NCI-H1105 (cell line): ENCODE measurements at places on chromosomes 16 and 17.

- no peak for DNase-seq
Observed at GRCh38 chr16:55824473-55825000, 8.4 kb downstream of the CES1 start.

- no peak for DNase-seq
Observed at GRCh38 chr16:67606632-67607031, 38.3 kb upstream of the CARMIL2 start.

GRCh38 chr16:87328846-87329245 is 11.7 kb upstream of the C16orf95 start:
- no peak for DNase-seq

- no peak for DNase-seq
Observed at GRCh38 chr17:47713980-47714700, 18.9 kb upstream of the TBX21 start.

DNA sequence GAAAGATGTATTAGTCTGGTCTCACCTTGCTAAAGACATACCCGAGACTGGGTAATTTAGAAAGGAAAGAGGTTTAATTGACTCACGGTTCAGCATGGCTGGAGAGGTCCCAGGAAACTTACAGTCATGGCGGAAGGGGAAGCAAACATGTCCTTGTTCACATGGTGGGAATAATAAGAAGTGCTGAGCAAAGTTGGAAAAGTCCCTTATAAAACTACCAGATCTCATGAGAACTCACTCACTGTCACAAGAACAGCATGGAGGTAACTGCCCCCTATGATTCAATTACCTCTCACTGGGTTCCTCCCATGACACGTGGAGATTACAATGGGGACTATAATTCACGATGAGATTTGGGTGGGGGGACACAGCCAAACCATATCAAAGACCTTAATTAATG is 53.3 kb downstream of the BCL7C start:
- DNase-seq = no peak

DNA sequence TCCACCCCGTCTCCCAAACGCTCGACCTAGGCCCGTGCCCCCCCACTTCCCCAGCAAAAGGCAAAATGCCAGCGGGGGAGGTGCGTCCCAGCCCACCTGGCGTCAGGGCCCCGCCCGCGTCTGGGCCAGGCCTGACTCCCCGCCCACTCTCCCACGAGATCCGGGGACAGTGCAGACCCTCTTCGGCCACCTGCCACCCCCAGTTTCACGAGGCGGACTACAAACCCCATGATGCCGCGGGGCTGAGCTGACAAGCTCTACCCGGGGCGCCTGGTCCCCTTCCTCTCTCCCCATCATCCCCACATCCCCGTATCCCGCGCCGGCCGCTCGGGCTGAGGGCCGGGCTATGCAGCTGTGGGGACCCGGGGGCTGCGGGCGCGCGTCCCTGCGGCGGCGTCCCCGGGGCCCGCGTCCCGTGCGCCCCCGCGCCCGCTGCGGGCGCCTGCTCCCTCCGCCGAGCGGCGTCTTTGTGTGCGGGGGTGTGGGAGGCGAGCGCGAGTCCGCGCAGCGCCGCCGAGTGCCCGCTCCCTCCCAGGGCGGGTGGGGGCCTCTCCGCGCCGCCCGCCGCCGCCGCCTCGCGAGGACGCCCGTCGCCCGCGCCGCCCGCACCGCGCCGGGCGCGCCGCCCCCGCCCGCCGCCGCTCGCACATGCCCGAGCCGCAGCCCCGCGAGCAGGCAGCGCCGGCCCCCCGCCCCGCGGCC is at the start of gene ANKRD13B:
ANKRD13B (plus strand) TSS at position 283 of the 702 bp plus-strand sequence. CDS start 490 bp downstream, outside the sequence.
- peak; percentile 77 for DNase-seq

GRCh38 chr17:76271669-76272540 is 6.8 kb downstream of the UBALD2 start:
- DNase-seq = no peak

- no peak for DNase-seq
Observed at GRCh38 chr17:33858682-33859081, 396.4 kb upstream of the CCL2 start.

- no peak for DNase-seq
Observed at GRCh38 chr16:88459366-88460073, 6.4 kb downstream of the ZFPM1 start.

- DNase-seq = no peak
Observed at GRCh38 chr17:42456223-42457106, 2.2 kb upstream of the ATP6V0A1 start.

DNA sequence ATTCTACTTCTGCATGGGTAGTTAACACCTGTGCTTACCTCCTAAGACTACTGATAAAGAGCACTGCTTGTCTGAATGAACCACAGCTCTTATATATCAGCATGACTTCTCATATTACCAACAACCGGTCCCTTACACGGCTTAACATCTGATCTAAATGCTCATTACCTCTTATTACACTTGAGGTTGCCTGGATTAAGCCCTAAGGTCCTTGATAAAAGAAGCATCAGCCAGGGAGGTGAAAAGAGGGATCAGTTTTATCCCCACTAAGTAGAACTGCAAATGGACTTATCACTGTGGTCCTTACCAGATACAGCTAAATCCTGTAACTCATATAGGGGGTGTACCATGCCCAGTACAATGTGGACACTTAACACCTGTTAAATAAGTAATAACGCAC is 8.2 kb upstream of the RSKR start:
- no peak for DNase-seq

GRCh38 chr16:11396241-11397048 is 51.2 kb downstream of the RMI2 start:
- peak; percentile 53 for DNase-seq

GRCh38 chr17:74027444-74027843 is 176.0 kb upstream of the RPL38 start:
- DNase-seq = no peak

GRCh38 chr16:75798714-75799113 is 72.4 kb upstream of the CPHXL start:
- no peak for DNase-seq

GRCh38 chr16:77794586-77794985 is 6.2 kb downstream of the VAT1L start:
- no peak for DNase-seq

DNA sequence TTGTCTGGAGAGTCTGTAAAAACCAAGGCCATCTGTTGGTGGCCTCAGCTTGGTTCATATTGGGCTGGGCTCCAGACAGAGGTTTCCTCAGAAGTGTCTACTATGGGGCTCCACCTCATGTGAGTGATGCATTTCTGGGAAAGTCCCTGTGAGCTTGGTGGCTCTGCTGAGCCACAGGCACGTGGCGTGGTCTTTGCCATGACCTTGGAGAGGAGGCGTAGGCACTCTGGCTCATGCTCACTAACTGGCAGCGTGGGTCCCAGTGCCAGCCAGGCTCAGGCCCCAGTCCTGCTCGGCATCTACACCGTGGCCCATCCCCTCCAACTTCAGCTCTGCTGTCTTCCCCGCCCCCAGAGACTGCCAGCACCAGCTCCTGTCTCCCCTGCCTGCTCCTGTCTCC is 10.7 kb upstream of the SMTNL2 start:
- DNase-seq = no peak

DNA sequence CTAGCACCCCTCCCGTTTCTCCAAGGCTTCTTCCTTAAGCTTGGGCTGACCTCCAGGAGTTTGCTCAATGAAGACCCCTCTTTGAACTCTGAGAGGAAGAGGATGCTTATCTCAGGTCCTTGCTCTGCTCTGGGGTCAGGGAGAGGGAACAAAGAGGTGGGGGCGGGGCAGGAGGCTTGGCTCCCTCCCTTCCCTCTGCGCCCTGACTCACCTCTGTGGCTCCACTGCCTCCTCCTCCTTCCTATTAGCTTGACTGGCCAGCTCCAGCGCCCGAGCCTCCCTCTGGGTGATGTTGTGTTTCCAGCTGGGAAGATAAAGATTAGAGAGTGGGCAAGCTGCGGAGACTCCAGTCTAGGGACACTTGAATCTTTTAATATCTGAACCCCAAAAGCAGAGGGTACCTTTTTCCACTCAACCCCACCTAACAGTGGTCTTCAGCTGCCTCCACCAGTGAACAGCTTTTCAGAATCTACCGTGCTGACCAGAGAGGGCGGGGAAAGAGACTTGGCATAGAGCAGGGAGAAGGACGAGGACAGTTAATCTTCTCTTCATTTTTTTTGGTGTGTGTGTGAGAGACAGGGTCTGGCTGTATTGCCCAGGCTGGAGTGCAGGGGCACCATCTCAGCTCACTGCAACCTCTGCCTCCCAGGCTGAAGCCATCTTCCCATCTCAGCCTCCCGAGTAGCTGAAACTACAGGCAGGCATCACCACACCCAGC is 6.7 kb downstream of the GIP start:
- DNase-seq = no peak

GRCh38 chr17:50556803-50557202 is 3.7 kb upstream of the CACNA1G start:
- peak; percentile 82 for DNase-seq

GRCh38 chr16:57810197-57811031 is 8.1 kb upstream of the KIFC3 start:
- no peak for DNase-seq

DNA sequence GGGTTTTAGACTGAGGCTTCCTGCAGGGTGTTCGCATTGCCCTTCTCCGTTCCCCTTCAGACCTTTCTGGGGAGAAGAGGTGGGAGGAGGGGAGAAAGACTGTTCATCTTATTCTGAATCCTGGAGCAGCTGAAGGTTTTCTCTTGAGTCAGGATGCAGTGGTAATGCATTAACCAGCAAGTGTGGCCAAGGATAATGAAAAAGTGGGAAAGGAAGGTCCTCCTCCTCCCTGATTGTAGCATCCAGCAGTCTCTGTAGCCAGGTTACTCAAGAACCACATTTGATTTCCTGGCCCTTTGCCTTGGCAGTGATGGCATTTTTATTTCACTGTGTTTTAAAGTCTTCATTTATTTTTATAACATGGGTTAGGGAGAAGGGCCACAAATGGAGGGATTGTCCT is 59.1 kb downstream of the CYLD start:
- DNase-seq = no peak

DNA sequence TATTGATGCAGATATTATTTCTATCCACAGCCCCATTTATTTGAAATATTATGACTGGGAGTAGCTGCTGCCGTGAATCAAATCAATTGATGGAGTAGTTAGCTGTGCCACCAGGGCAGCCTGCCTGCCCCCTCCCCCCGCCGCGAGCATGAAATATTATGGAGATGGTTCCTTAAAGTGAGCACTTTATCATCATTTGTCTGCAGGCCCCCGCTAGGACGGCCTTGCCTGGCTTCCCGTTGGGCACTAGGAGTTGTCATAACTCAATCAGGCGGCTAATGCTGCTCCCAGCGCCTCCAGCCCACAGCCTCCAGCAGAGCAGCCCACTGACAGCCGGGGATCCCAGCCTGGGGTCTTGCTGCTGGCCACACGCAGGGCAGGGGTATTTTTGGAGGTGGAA is 173.9 kb downstream of the SALL1 start:
- DNase-seq = no peak

DNA sequence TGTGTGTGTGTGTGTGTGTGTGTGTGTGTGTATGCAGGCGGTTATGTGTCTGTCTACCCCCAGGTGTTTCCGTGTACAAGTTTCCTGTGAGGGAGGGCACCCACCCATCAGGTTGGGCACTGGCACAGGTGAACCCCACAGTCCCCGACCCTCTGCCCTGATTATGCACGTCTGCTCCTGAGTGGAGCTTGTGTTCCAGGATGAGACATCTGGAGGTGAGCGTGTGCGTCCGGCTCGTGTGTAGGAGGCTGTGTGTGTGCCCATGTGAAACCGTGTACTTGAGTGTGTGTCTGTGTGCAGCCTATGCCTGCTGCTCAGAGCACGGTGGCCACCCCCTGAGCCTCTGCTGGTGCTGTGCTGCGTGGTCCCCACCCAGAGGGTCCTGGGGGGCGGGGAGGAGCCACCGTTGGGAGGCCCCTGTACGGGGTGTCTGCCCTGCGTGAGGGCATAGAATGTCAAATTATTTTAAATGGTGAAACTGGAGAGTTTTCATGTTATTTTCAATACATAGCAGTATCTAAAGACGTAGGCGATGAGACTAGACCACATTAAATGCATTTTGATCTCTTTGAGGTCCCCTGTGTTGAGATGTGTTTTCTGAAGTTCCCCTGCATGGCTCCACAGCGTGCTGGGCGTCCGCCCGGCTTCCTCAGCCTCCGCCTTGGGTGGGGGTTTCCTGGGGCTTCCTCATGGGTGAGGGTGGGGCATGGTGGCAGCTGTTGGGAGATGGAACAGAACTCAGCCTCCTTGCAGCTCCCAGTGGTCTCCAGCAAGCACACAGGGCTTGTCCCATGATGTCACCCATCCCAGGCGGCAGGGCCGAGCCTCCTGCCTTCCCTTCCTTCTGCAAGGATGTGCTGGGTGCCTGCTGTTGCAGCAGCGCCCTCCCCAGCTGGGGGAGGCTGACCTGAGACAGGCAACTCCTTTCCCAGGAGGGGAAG is 43.4 kb downstream of the KCNJ12 start:
- DNase-seq = no peak

DNA sequence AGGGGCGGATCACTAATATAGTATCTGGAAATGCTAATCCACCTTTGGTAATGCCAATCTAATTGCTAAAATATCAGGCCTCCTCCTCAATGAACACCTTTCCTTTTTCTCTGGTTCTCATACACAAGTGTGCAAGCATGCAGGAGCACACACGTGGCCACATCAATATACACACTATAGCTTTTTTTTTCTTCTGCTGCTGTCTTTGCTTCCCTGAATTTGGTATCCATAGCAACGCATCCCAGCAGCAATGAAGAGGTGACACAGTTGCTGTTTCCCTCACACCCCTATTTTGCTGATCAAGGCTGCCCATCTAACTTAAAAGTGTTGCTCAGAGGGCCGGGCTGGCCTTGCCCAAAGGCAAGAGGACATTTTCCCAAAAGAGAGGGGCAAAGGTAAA is 15.4 kb downstream of the NOG start:
- DNase-seq = no peak

GRCh38 chr17:62149961-62150360 is 84.9 kb upstream of the MED13 start:
- no peak for DNase-seq

- no peak for DNase-seq
Observed at GRCh38 chr17:34703533-34703932, 124.2 kb downstream of the TMEM132E start.

GRCh38 chr17:39722965-39723848 is 7.1 kb downstream of the MIEN1 start:
- DNase-seq = no peak

DNA sequence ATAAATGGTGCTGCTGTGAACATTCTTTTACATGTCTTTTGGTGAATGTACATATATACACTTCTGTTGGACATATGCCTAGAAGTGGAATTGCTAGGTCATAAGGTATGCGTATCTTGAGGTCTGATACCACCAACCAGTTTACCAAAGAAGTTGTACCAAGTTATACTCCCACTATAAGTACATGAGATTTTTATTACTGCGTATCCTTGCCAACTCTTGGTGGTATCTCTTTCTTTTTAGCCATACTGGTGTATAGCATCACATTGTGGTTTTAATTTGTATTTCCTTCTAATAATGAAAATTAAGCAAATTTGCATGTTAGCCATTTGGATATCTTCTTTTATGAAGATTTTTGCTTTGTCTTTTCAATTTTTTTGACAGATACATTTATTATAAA is 80.5 kb downstream of the ATF7IP2 start:
- no peak for DNase-seq

GRCh38 chr17:68057531-68057952 is 22.0 kb downstream of the KPNA2 start:
- no peak for DNase-seq

DNA sequence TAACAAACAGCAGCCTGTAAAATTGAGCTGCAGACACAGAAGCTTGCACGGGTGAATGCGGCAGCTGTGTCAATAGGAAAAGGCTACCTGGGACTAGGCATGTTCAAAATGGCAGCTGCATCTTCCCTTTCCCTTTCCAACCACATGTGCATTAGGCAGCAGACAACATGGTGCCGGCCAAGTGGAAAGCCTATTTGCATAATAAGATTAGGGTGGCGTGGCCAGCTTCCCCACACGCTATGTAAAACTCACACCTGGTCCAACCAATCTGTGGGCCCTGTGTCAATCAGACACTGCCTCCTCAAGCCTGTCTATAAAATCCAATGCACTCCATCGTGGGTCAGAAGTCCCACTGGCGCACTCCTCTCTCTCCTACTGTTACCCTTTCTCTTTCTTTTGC is 61.0 kb upstream of the RBBP6 start:
- DNase-seq = no peak
